ENCODE measurements at places on chromosomes 4 and X.
A peak's percentile ranks its signal among the peaks of the same experiment; 100 is the strongest.

GRCh38 chrX:153770601-153771414 lies 6.8 kb downstream of the PLXNB3 start:
- DNase-seq = no peak

- no peak for DNase-seq
Observed at GRCh38 chrX:71178908-71179307, 34.3 kb downstream of the NLGN3 start.

- DNase-seq = no peak
Observed at GRCh38 chrX:45769761-45770582, 569.3 kb upstream of the DIPK2B start.

DNA sequence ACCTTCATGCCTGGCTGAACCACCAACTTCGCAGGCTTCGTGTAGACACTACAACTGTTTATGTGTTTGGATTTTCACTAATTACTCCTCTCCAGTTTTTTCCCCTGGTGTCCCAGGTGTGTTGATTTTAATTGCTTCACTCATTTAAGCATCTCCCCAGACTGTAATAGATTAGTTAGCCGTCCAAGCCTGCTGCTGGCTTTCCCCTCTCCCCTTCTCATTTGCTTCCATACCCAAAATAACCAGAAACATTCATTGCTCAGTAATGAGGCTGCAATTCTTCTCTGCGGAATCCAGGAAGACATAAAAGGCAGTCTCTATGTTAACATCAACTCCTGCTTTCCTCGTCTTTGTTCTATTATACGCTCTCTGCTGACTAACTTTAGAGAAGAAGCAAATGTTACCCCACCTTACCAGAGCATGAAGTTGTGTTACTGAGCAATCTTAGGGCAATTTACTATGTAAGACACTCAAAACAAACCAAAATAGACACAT lies 37.9 kb upstream of the SCRG1 start:
- DNase-seq = peak; percentile 27

- no peak for DNase-seq
Observed at GRCh38 chrX:33840176-33840575, 291.9 kb downstream of the FAM47A start.

DNA sequence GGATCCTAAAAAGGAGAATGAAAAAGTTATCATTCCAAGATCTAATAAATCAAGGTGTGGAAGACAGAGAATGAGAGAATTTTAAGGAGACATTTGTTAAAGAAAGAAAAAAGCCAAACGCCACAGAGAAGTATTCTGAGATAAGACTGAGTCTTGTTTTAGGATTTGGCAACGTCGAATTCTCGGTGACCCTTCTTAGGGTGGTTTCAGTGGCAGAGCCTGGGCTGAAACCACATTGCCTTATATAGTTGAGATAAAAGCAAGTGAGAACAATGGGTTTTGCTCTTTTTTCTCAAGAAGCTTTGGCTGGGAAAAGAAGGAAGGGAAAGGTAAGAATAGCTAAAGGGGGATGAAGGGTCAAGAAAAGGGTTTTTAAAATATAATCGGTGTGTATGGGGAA lies 209.4 kb downstream of the VEGFC start:
- DNase-seq = no peak

DNA sequence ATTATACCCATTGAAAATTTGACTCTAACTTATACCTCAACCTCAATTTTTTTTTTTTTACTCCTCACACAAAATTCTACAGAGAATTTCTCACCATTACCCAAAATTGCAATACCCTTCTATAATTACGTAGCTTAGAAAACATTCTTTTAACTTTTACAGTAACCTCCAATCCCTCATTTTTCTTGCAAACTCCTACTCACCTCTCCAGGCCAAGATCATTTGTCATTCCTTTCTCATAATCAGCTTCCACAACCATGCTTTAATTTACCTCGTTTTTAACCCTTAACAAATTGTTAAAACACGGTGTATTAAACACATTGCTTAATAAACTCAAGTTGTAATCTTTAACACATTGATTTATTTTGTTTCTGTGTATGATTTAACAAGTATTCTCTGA lies 289.7 kb upstream of the TRAM1L1 start:
- no peak for DNase-seq

GRCh38 chrX:48971249-48972219 lies at the start of gene KCND1:
TSS of gene KCND1 (minus strand) at chrX:48971844. CDS start at chrX:48970271, 1,573 bp downstream.
- DNase-seq = peak; percentile 8

- no peak for DNase-seq
Observed at GRCh38 chr4:83267830-83268475, 16.6 kb downstream of the COQ2 start.

GRCh38 chrX:97498093-97498492 lies 614.4 kb downstream of the RPA4 start:
- DNase-seq = no peak

DNA sequence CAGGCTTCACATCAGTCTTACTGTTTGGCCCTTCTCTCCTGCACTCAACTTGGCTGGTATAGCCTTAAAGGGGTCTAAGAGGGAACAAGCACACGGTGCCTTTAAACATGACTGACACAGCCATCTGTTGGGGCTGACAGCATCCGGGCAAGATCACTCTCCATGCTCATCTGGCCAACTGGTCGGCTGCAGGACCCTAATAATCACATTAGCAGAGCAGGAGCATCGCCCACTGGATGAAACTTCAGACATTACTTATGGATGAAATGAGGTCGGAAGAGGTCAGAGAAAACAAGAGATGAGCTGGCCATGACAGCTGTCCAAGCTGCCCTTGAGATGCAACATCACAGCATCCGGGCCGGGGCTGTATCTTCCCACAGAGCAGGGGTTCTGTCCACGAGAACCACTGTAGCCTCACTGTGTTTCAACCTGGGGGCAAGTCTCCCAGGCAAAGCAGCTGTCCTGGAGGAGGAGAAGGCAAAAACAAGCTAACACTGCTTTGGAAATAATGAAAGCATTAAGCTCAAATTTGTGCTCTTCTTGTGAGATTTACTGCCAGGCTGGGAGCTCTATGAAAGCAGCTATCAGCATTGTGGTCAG lies 94.4 kb upstream of the TTC29 start:
- no peak for DNase-seq

- no peak for DNase-seq
Observed at GRCh38 chrX:155767876-155768769, 113.0 kb upstream of the VAMP7 start.

DNA sequence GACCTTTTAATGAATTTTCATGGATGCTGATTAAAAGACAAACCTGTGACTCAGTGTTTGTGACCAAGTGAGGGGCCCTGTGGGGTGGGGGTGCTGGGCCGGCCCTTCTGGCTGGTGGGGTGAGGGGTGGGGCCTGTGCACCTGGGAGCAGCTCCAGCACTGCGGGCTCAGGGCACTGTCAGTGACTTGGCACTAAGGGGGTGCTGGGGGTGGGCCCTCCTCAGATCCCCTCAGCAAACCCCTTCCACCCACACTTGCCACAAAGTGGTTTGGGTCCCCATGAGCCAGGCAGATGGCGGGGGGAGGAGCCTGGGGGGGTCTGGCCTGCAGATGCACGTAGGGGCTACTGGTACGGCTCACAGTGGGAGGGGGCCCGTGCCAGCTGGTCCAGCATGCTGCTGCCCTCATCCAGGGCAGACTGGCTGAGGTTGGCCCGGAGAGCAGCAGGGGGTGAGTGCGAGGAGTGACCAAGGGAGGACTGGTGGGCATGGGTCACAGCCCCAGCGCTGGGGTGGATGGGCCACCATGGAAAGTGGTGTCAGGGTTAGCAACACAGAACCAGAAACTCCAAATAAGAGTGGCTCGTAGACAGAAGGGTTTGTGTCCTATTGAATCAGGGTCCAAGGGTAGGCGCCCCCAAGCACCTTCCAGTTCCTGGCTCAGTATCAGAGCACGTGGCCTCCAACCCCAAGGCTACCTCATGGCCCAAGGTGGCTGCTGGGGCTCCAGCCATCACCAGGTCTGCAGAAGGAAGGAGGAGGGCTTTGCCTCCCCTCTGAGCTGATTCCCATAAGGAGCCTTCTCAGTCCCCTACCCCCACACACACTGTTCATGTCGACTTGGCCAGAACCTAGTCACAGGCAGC lies 10.1 kb downstream of the NKX1-1 start:
- no peak for DNase-seq

GRCh38 chr4:123616951-123617461 lies 220.4 kb downstream of the SPRY1 start:
- no peak for DNase-seq

- no peak for DNase-seq
Observed at GRCh38 chr4:7722766-7723387, 216.8 kb downstream of the AFAP1 start.

- DNase-seq = no peak
Observed at GRCh38 chrX:12390301-12390700, 252.0 kb downstream of the FRMPD4 start.

GRCh38 chrX:17608888-17609287 lies 128.4 kb upstream of the SCML1 start:
- DNase-seq = peak; percentile 32

Data from NCI-H1930 (cell line).